Activated T-helper 17 cell treated with anti-CD3 and anti-CD28 coated beads, Interleukin-2, amount 50 U/mL, for 72 hours (primary cell): ENCODE measurements at places on chromosomes 11 and 22. TPM values are rescaled to one million over a fixed set of nuclear protein-coding genes. Genes with fewer than 3 reads are reported as not detected.

The DGCR6 gene
- total RNA-seq, result 0.32 TPM

The SLC7A4 gene
- total RNA-seq, result not detected

The ACR gene
- total RNA-seq, result not detected

The MYO7A gene
- 4.0 TPM for total RNA-seq

The STX3 gene
- 9.5 TPM for total RNA-seq

The PTPRCAP gene
- total RNA-seq, result 112 TPM

The YPEL4 gene
- total RNA-seq, result not detected

The KCNK4 gene
- total RNA-seq, result not detected

The ANGPTL5 gene
- not detected for total RNA-seq

The LARGE2 gene
- total RNA-seq, result 1.8 TPM

The TYR gene
- total RNA-seq, result not detected

The CALCB gene
- 0.56 TPM for total RNA-seq

The SEPTIN3 gene
- 4.1 TPM for total RNA-seq

The DEFB131B gene
- not detected for total RNA-seq

The OR56A1 gene
- not detected for total RNA-seq

The MYRF gene
- total RNA-seq, result 5.9 TPM

The C11orf65 gene
- 0.95 TPM for total RNA-seq

The ESAM gene
- 0.50 TPM for total RNA-seq

The PGM2L1 gene
- total RNA-seq, result 5.1 TPM

The OR2AT4 gene
- not detected for total RNA-seq

The CABP7 gene
- total RNA-seq, result 0.09 TPM

The SLC17A6 gene
- total RNA-seq, result not detected

The ZNF280B gene
- total RNA-seq, result 2.4 TPM

The NCAM1 gene
- not detected for total RNA-seq

The SERHL2 gene
- 0.48 TPM for total RNA-seq

The C22orf31 gene
- total RNA-seq, result not detected

The MUS81 gene
- total RNA-seq, result 77.2 TPM

The NLRP14 gene
- total RNA-seq, result 0.08 TPM

The TRIM48 gene
- not detected for total RNA-seq

The TMEM191B gene
- 11.0 TPM for total RNA-seq

The LYVE1 gene
- not detected for total RNA-seq

The GSTT2B gene
- total RNA-seq, result 0.41 TPM

The SCGB1D2 gene
- not detected for total RNA-seq
